ENCODE measurements at places on chromosomes 4 and X.
A peak's percentile ranks its signal among the peaks of the same experiment; 100 is the strongest.

- no peak for DNase-seq
These were observed 65.2 kb upstream of the TLR2 start for GRCh38 chr4:153618833-153619232.

GRCh38 chr4:140903522-140904475 is 147.6 kb upstream of the TBC1D9 start:
- DNase-seq = no peak

DNA sequence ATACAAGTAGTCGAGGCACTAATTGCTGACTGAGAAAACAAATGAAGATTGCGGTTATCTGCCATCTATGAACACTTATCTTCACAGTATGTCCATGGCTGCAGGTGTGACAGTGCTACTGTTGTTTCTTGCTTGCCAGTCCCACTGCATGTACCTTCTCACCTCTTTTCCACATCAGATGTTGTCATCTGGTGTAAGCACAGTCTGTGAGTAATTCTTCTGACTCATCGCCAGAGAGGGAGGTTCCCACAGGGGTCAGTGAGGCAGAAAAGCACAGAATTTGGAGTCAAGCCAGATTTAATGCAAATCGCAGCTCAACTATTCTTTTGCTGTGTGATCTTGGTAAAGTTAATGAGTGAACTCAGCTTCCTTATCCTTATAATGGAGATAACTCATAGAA is 144.4 kb downstream of the GLRA2 start:
- peak; percentile 6 for DNase-seq

- peak; percentile 44 for DNase-seq
These were observed 165.1 kb upstream of the ATP6AP2 start for GRCh38 chrX:40415675-40416074.

DNA sequence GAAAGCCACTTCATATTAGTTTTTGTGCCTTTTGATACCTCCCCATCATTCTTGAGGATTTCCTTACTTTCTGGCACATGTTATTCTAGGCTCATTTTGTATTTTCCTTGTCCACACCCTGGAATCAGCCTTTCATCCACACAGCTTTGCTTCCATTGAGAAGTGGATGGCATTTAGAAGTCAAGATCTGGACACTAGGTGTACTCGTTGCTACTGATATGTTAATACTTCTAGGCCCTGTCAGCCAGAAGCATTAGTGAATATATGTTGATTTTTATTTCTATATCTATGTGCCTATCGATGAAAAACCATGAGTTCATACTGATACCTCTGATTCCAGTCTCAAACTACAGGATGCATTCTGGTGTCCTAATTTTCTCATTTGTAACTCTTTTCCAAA is 73.2 kb downstream of the ARHGAP24 start:
- DNase-seq = no peak

DNA sequence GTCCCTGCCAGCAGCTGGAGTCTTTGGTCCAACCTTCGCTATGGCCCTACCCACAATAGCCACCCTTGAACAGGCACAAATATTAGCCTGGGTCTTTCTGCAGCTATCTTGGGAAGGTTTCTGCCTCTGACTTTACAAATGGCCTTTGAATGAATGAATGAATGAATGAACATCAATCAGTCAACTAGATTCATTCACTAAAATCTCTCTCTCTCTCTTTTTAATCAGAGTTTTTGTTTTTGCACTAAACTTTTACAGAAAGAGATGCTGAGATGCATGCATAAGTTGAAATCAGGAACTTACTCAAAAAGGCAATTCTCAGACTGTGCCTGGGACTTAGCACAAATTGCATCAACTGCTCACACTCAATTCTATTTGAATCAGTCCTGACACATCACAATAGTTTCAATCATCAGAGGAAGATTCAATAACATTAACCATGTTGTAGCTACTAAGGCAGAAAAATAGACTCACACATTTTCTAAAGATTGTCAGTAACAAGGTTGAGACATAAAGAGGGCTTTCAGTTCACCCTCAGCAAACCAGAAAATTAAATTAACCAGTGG is 55.0 kb downstream of the ANXA3 start:
- no peak for DNase-seq

GRCh38 chr4:46329118-46329976 is 60.6 kb downstream of the GABRA2 start:
- no peak for DNase-seq

DNA sequence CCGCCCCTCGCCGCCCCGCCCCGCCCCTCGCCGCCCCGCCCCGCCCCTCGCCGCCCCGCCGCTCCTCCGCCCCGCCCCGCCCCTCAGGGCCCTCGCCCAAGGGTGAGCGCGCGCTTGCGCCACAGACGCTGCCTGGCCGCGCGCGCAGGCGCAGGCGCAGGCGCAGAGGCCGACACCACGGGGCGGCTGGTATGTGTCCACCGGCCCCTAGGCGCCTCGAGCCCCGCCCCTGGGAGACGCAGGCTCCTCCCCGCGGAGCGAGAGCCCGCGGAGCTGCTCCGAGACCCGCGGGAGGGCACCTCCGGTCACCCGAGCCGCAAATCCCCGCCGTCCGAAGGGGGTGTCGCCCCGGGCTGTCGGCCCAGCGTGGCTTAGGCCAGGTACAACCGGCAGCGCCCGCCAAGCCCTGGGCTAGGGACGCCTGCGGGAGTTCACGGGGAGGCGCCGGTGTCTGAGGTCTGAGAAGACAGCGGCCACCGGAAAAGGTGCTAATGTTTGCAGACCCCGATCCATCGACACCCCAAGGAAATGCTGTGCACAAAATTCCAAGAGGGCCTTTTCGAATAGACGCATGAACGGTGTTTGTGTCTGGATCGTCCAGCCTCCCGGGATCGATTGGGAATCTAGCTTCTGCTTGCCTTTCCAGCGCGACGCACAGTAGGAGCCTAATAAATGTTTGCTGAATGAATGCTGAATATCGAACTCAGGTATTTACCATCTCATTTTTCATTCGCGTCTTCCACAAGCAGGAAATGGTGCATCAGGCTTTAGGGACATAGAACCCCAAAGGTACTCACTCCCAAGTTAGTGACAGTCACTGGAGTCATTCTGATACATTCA is 473 bp upstream of the CCNQ start:
- peak; percentile 88 for DNase-seq

DNA sequence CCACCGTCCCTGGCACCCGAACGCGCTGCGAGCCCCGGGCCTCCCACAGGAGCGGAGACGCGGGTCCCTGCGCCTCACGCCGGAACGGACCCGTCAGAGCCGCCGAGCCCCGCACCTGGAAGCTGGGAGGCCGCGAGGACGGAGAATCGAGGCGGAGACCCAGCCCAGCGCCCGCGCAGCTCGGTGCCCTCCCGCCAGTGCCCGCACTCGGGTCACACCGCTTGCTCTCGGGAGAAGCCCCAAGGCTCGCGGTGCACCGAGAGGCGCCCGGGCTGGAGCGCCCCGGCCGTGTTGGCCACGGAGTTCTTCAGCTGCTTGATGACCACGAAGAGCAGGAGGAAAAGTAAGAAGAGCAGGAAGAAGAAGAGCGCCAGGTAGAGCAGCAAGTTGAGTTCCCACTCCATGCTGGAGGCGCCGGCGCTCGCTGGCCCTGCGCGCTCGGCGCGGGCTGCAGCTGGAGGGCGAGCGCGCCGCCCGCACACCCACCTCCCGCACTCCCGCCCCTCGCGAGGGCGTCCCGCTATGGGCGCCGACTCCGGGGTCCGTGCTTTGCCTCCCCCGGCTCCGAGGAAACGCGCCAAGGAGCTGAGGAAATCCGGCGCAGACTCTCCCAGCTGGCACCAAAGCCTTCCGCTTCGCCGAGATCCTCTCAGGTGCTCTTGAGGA is at the start of gene SMIM43:
Gene SMIM43, minus strand, starts transcription at position 463 of the 666 bp plus-strand sequence. Its CDS starts 59 bp downstream, at position 404.
- DNase-seq = no peak

DNA sequence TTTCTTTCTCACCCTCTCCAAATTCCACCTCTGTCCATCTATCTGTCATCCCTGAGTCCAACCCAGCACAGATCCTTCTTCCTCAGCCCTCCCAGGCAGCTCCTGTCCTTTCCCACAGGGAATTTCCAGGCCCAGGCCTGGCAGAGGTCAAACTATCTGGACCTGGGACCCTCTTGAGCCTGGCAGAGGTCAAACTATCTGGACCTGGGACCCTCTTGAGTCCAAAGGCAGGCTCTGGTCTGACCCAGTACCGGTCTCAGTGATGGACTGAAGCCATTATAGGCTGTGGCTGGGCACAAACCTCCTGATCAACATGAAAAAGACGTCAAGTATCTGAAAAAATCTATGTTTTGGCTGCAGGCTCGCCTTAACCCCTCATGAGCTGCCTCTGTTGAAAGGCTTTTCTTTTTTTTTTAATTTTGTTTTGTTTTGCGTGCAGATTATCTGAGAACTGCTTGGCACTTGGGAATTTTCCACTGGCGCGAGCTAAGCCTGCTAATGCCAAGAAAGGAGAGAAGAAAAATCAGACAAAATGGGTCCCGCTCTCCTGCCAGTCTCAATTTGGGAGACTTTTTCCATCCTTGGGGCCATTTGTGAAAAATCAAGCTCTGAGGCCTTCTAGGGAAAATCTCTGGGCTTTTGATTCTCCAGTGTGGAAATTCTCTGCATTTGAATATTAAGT is 31.2 kb downstream of the MSX1 start:
- no peak for DNase-seq

- no peak for DNase-seq
These were observed 5.3 kb downstream of the SOWAHB start for GRCh38 chr4:76892601-76893000.

GRCh38 chr4:112563431-112564200 is 47.6 kb upstream of the NEUROG2 start:
- DNase-seq = no peak

- no peak for DNase-seq
These were observed 28.1 kb downstream of the SLC16A2 start for GRCh38 chrX:74449322-74449936.
